Naive thymus-derived CD8-positive, alpha-beta T cell (primary cell): ENCODE measurements at places on chromosomes 12 and 14. TPM values are rescaled to one million over a fixed set of nuclear protein-coding genes. Genes with fewer than 3 reads are reported as not detected.

DNA sequence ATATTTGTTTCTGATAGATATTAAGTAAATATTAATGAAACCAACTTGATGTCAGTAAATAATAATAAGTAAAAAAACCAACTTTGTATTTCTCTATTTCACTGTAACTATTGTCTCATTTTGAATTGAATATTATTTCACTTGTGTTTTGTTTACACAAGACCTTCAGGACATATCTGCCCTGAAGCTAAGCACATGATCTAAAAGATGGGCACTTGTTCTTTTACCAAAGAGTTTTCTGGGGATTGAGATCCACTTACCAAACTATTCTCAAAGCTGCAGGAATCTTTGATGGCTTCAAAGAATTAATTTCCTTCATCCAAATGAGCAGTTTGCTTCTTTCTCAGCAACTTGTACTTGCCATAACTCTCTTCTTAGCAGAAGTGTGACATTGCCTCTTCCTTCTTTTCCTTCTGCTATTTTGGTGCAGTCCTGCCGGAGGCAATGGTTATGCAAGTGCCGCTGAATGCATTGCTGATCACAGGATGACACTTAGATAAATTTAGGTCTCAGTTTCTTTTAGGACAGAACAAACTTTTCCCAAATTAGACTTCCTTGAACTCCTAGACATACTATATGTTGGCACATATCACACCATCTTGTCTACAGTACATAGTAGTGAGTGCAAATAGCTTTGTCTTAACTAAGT is 9.2 kb downstream of the FAR2 start:
- DNase-seq, result no peak

Gene DEPDC4
- polyA plus RNA-seq, result 1.0 TPM

Gene TPH2
- polyA plus RNA-seq, result not detected

GRCh38 chr14:68978172-68978911 is 760 bp downstream of the ACTN1 start:
- DNase-seq, result peak; percentile 60

GRCh38 chr12:14418451-14418890 is 53.0 kb downstream of the ATF7IP start:
- no peak for DNase-seq

- no peak for DNase-seq
Observed at GRCh38 chr12:21337453-21337852, 2.7 kb upstream of the SLCO1A2 start.

DNA sequence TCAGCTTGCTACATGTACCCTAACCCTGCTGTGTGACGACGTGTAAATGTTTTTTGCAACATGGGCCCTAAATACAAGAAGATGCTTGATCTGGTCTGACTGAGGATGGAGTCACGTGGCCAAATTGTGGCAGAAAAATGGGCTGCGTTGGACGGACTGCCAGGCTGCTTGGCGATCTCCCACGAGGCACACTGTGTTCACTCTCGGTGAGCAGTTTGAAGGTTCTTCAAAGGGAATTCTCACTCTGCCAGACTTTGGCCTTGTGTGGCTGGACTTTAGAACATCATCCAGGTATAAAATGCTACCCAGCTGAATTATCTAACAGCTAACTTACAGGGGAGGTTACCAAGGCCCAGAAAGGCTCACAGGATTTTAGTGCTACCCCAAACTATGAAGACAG is 85.1 kb downstream of the KDM2B start:
- DNase-seq, result no peak

Gene HOTAIR
- polyA plus RNA-seq, result not detected

DNA sequence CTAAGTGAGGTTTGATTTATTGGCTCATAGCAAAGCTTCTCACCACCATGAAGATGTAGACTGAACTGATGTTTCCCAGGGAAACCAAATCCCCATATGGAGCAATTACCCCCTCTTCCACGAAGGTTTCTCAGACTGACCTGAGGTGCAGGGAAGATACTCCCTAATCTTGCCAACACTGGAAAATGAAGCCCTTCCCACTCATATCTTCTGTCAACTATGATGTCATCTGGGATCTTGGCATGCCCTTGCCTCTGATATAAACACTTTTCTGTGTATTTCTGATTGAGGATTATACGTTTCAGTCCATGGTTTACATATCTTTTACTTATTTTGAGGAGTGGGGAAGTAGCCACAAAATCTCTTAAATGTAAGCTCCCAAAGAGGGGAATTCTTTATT is 14.1 kb upstream of the CISTR start:
- no peak for DNase-seq

Gene TAC3
- not detected for polyA plus RNA-seq

Gene YBX3
- polyA plus RNA-seq, result 56.6 TPM

DNA sequence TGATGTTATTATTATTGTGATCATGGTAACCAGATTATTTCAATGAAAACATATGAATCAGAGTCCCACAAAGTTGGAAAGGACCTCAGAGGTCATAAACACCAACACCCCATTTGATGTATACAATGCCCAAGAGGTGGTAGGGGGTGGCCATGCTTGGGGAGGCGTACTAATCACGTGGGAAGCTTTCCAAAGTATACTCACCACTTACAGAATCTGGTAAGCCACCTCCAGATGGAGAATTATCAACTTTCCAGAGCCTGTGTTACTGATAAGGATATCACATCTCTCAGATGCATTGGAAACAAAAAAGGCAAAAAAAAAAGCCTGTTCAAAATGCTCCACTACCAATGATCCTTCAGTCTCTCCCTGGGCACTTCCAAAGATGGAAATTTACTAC is 8.4 kb downstream of the DAD1 start:
- DNase-seq, result no peak

DNA sequence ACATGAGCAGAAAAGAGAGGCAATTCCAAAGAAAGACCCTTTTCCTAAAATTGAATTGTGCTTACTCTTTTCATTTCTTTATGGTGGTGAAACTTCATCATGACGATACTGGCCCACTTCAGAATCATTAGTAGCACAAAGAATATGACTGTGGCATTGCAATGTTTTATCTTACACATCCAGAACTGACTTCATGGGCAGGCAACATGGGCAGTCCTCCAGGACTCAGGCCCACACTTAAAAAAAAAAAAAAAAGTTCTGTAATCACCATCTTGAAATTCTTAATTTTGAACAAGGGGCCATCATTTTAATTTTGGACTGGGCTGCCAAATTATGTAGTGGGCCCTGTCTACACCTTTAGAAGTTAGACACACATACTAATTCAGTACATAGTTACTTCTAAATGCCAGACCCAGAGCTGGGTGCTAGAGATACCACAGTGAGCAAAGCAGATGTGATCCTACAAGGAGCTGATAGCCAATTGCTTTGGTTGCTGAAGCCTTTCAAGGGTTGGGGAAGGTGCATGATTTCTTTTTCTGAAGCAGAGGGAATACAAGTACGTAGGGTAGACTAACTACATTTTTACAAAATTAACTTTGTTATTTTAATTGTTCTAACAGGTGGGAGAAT is 35.2 kb downstream of the HELB start:
- no peak for DNase-seq

Gene DPY19L2
- polyA plus RNA-seq, result 0.47 TPM

DNA sequence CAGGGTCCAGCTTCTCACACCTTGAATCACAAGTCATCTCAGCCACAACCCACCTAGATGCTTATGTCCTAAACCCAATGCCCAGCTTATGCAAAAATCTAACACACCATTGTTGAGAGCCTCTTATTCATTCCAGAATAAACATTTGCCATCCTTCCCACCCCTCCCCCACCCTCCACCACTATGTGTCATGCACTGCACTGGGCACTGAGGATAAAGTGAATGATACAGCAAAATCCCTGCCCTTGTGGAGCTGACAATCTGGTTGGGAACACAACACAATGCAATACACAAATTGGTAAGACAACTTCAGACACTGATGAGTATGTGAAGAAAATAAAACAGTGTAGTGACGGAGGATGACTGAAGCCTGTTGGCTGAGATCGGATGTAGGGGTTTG is 1.4 kb upstream of the GLTP start:
- no peak for DNase-seq

GRCh38 chr12:98894412-98895085 is 249.5 kb downstream of the APAF1 start:
- DNase-seq, result no peak

Gene TMEM233
- not detected for polyA plus RNA-seq

Gene OAS1
- 9.0 TPM for polyA plus RNA-seq

- no peak for DNase-seq
Observed at GRCh38 chr12:105920161-105920684, 218.5 kb downstream of the NUAK1 start.

GRCh38 chr12:6266971-6267721 is 43.3 kb upstream of the PLEKHG6 start:
- DNase-seq, result no peak

DNA sequence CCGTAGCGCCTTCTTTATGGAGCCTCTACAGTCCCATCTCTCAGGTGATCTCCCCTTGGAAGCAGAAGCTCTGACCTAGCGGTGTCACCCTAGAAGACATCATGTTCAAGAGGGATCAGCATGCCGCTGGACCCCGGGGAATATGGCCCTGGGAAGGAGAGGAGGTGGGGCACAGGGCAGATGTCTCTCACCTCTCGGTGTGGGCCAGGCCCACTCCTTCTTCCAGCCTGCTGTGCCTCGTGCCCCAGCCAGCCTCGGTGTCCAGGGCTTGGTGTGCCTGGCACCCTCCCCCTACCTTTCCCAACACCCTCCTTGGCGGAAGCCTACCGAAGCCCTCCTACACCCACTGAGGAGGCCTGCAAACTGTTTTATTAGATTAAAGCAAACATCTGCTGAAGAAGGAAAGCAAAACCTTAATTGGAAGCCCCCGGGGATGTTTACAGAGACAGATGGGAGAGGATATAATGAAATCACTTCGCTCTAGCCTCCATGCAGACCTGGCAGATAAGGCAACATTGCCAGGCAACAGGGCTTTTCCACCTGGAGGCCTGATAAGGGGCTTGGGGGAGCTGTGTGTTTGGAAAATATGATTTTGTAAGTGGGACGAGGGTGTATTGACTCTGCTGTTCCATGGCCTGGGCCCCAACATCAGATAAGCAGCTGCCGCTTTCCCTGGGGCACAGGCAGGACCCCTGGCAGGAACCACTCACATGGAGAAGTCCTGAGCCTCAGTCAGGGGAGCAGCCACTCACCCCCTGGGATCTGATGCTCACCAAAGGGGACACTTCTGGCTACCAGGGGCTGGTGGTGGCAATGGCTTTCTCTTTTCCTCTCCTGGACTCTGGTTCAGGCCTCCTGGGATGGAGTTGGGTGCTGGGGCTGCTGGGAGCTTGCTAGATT is 5.7 kb upstream of the CHGA start:
- no peak for DNase-seq

- no peak for DNase-seq
Observed at GRCh38 chr12:121217063-121217462, 7.1 kb downstream of the P2RX4 start.

Gene AMN
- 5.6 TPM for polyA plus RNA-seq

DNA sequence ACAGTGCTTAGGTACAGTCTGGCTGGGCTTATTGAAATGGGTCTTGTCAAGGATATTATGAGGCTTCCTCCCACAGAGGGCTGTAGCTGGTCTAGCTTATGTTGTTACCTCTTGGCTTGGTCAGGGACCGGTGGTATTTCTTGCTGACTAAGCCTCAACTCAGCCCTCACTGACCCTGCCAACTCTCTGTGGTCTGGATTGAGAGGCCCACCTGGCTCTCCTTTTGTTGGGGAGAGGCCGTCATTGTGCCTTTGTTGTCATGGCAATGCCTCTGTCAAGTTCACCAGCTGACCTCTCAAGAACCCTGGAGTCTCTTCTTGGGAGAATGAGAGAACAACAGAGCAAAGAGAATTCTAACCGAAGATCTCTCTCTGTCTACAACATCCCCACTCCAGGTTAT is 245.6 kb upstream of the NPAS3 start:
- no peak for DNase-seq

Gene EPYC
- not detected for polyA plus RNA-seq

Gene SLCO1B1
- polyA plus RNA-seq, result not detected

Gene CISTR
- not detected for polyA plus RNA-seq

GRCh38 chr14:57918791-57919190 is 52.9 kb upstream of the SLC35F4 start:
- DNase-seq, result no peak

Gene CNTN1
- polyA plus RNA-seq, result not detected

Gene P2RX7
- 6.6 TPM for polyA plus RNA-seq

- no peak for DNase-seq
Observed at GRCh38 chr12:121448771-121449315, 48.9 kb downstream of the RNF34 start.

- peak; percentile 53 for DNase-seq
Observed at GRCh38 chr12:56160193-56160763, 2.1 kb downstream of the MYL6 start.

Gene NTF3
- not detected for polyA plus RNA-seq

Gene TEP1
- 3.0 TPM for polyA plus RNA-seq

GRCh38 chr12:48965298-48965838 is 6.2 kb downstream of the WNT10B start:
- DNase-seq, result no peak

GRCh38 chr12:9253464-9253863 is 45.3 kb upstream of the PZP start:
- no peak for DNase-seq

DNA sequence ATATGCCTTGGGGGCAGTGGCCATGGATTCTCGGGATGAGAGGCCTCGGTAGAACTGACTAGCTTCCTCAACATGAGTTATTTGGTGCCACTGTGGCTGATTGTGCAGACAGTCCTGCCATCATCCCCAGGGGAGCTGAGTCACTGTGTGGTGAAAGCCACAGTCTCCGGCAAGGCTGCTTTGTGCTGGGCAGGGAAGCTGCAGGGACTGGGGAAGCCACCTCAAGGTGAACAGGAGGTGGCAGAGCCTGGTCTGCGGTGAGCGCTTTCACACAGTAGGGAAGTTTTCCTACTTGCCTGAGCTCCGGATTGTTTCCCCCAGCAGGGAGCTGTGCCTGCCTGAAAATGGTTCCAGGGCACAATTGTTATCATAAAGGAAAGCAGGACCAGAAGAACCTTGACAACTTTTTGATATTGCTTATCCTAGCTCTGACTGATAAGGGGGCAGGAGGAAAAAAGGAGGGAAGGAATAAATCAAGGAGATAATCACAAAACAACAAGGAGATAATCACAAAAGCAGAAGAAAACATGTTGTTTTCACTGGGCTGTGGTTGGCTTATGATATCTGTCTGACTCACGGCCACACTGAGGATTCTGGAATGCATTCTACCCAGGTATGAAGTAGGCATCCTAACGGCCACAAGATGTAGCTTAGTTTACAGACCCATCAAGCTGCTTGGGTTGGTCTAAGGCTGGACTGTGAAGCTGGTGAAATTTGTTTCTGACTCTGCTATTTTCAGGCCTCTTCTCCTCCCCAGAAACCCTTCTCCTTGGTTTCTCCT is 32.2 kb upstream of the GNG2 start:
- DNase-seq, result peak; percentile 66

Gene RPL10L
- not detected for polyA plus RNA-seq

Gene TMEM30B
- polyA plus RNA-seq, result 6.4 TPM

GRCh38 chr14:58167057-58167456 is 15.0 kb upstream of the ARMH4 start:
- no peak for DNase-seq

GRCh38 chr14:74347097-74347794 is 1.0 kb upstream of the VRTN start:
- DNase-seq, result no peak

Gene DAD1
- polyA plus RNA-seq, result 660 TPM

- no peak for DNase-seq
Observed at GRCh38 chr12:27905285-27906126, 67.0 kb downstream of the PTHLH start.
